ENCODE measurements at places on chromosomes 5 and 9.
A peak's percentile ranks its signal among the peaks of the same experiment; 100 is the strongest.

GRCh38 chr5:68456756-68457217 lies 241.2 kb downstream of the PIK3R1 start:
- DNase-seq: no peak

DNA sequence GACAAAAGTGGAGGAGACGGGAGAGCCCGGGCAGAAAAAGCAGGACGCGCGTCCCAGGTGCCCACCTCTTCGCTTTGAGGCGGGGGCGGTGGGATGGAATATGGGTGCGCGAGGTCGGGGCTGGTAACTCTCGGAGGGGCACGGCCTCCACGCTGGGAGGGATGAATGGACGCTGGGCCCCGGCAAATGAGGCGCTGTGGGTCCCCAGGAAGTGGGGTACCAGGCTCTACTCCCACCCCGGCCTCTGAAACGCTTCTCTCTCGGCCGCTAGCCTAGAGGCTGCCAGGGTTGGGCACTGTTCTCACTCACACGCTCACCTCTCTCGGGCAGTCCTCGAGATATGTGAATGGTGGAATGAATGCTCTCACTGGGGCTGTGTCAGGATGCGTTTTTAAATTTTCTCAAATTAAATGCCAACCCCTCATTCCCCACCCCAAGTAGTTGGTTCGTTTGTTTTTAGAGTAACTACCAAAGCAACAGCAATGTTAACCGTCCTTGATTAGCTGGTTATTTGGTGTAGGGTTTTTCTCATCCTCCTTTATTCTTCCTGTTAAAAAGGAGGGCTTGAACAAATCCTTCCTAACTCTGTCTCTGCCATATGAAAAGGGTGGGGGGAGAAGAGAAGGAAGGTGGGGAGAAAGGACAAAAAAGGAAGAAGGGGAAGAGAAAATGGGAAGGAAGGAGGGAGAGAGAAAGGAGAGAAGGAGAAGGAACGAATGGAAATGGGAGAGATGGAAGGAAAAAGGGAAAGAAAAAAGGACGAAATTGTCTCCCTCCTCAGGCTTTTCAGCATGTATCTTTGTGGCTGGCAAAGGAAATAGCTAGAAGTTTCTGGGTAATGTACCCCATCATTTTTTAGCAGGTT lies 1.3 kb upstream of the EBF1 start:
- no peak for DNase-seq

DNA sequence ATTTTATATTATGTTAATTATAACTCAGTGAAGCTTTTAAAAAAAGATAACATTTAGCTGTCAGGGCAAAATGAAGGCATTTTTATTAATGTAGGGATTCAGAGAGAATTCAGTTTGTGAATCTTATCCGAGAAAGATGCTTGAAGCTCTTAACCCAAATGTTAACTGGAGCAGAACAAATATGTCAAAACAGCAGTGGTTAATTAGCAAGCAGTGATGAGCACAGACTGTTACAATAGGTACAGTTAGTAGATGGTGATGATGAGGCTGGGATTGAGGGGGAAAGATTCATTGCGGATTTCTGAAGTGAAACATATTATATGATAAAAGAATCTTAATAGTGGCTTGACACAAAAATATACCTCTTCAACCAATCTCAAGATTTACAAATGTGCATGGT lies 356.7 kb downstream of the DIRAS2 start:
- no peak for DNase-seq

DNA sequence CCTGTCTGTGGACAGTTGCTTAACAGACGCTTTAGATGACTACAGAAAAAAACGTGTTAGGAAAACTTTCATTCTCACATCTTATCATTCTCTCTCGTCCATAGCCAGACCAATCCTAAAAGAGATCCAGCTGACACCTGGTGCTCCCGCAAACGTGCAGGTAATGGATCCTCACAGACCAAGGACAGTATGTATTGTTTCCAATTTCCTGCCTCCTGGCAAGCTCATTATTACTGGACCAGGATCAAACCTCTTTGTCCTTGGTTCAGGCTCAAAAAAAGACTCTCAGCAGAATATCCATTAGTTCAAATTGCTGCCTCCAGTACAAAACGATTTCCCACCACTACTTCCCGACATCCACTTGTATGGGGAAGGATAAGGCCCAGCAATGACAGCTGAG lies 62.4 kb downstream of the SERINC5 start:
- no peak for DNase-seq

DNA sequence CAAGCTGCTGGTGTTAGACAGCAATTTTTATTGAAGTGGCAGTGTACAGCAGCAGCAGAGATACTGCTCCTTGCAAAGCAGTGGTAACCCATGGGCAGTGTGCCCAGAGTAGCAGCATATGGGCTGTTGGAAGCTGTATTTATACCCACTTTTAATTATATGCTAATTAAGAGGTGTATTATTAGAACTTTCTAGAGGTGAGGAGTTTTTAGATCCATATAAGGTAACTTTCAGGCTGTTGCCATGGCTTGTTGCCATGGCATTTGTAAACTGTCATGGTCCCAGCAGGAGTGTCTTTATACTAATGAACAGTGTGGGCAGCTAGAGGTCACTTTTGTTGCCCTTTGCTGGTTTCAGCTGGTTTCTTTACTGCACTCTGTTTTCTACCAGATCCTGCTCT lies 3.7 kb upstream of the PJA2 start:
- peak; percentile 22 for DNase-seq

DNA sequence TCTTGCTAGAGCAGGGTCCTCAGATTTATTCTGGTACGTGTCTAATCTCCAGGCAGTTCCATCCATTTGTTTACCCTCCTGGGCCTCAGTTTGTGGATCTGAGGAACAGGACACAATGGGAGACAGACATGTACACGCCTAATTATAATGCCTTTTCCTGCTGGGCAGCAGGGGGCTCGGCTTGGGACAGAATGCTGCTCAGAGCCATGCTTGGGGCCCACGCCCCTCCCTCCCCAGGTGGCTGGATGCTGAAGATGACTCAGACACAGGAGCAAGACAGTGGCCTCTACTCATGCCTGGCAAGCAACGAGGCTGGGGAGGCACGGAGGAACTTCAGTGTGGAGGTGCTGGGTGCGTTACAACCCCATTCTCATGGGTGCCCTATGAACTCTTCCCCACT lies 72.7 kb upstream of the ASS1 start:
- no peak for DNase-seq

DNA sequence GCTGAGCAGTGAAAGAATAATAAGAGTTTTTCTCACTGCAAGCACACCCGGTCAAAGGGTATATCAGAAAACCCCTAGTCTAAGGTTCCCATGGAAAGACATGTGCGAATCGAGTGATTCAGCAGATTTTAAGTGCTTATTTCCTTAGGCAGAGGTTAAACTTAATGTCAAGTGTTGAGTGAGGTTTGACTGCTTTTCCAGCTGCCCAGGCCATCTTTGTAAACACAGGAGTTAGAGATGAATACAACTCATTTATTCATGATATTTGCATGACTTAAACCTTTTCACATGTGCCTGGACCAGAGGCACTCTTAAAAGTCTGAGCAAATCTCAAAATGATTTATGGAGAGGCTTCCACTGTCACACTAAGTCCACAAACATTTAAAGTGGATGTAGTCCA lies 137.8 kb upstream of the RGMB start:
- no peak for DNase-seq

- DNase-seq: no peak
Observed at GRCh38 chr5:558326-558725, 34.1 kb upstream of the SLC9A3 start.

DNA sequence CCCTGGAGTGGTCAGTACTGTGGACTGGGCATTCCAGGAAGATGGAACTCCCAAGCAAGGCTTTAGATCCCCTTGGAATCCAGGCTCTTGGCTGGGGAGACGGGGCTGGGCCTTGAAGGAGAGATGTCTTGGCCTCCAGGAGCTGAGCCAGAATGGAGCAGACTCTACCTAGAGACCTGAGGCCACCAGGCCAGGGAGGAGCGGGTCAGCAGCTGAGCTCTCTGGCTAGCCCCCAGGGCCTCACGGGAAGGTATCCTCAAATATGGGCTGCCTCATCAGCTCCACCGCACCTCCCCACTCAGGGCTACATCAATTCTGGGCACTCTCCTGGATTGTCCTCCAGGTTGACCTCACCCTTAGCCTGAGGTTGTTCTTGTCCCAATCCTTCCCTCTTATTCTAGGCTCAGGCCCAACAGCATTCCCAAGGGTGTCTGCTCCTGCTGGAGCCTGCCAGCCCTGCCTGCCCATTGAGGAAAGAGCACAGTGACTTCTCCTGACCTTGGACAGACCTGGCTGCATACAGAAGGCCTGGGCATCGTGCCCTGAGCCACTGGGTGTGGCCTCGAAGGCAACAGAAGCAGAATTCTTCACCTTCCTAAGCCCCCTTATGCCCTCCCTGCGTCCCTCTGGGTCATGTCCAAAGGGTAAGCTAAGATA lies 3.0 kb upstream of the PDLIM4 start:
- DNase-seq: no peak

- DNase-seq: no peak
Observed at GRCh38 chr5:179114756-179115155, 54.6 kb downstream of the ZNF354C start.

DNA sequence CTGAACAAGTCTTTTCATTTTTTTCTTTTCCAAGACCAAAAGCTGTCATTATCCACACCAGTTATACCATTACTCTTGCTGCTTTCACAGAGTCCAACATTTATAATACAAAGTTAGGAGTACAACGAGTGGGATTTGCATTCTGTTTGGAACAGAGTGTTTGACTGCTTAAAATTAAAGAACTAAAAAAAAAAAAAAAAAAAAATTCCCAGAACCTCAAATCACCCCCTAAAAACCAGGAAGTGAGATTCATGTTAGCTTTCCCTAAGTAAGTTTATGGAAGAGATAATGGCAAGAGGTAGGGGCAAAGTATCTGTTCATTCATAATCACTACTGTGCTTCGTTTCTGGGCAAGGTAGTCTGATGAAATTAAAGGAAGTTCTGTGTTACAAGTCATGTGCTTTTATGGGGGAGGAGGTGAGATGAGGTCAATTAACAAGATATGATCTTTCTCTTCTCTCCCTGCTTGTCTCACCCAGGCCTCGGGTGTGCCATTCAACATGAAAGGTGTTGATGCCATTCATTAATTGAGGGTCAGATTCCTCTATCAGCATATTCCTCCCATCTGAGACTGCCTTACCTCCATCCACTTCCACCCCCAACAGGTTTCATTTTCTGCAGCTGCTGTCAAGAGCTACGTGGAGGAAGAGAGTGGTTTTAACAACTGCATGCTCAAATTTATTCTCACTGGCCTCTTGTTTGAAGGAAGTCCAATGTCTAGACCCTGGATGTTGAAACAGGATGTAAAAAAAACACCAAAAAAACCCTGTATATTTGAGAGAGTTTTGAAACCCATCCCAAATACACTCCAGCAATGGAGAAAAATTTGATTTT lies 58.1 kb downstream of the MARCHF3 start:
- peak; percentile 89 for DNase-seq
